ENCODE measurements at places on chromosomes 11 and 22. TPM values are rescaled to one million over a fixed set of nuclear protein-coding genes. Genes with fewer than 3 reads are reported as not detected.

ANGPTL5 gene
- not detected for total RNA-seq

DNA sequence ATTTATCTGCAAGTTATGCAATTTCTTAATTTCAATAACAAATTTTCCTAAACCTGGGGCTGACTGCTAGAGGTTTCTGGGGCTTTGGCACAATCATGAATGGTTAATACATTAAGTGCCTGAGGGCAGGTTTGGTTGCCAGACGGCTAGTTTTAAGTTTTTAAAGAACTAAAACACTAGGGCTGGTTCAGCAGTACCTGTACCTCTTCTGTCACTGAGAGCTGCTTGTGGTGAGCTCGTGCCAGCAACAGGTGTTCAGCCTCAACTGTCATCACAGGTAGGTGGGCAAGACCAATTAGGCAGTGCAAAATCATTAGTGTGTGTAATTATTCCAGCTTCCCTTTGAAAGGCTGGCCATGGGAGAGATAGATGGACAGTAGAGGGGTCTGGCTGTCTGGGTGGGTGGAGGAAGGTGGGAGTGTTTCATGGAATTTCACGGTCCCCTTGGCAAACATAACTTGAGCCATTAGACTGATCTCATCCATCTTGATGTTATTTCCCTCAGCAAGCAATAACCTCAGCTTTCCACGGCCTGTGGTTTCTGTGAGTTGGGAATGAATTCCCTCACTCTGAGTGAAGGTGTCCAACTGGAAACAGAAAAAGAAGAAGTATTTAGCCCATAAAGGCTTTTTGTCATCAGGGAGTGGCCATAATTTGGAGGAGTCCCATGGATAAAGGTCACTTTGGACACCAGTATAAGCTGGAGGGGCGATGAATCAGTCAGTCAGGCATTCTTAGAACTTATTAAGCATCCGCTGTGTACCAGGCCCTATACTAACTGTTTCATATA, 114.8 kb downstream of the SNX19 start:
- no peak for DNase-seq

- no peak for DNase-seq
These were observed 14.0 kb downstream of the ASCL2 start for GRCh38 chr11:2256293-2256913.

MAPK8IP2 gene
- 0.19 TPM for total RNA-seq

ARHGAP42 gene
- total RNA-seq, result 12.1 TPM

TEAD1 gene
- 111 TPM for total RNA-seq

GRCh38 chr11:92050305-92050704, 174.3 kb upstream of the FAT3 start:
- no peak for DNase-seq

DNA sequence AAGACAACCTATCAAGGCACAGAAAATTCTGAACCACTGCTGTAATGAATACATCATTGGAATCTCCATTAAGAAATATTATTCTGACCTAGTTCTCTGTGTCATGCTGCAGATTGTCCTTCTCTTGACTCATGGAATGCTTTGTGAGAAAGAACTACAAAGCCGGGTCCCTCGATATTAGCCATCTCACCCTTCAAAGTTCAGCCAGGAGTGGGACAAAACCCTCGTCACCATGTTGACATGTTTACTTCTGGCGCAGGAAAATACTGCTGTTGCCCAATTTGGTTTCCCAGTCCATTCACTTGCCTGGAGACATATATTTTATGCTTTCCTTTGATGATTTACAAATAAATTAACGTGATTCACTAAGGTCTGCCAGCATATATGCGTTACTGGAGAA, 10.9 kb upstream of the WT1 start:
- no peak for DNase-seq
